ENCODE measurements at places on chromosomes 5 and 9.

DNA sequence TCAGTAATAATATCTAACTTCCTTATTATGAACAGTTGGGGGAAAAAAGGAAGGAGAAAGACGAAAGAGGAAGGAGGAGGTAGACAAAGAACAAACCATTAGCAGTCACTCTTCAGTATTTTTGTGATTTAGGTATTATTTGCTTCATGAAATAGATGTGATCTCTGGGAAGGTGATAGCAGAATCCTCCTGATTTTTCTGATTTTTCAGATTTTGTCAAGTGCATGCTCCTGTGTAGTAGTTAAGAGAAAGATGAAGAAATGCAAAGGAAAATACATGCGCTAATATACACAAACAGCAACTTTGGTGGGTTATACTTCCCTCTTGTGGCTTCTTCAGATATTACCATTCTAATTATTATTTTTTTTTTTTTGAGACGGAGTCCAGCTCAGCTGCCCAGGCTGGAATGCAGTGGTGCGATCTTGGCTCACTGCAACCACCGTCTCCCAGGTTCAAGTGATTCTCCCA is 31.6 kb downstream of the LMNB1 start:
- peak; percentile 28 for DNase-seq

- DNase-seq, result peak; percentile 93
Observed at GRCh38 chr9:4662989-4663792, 1.1 kb downstream of the PLPP6 start.

- DNase-seq, result peak; percentile 50
Observed at GRCh38 chr9:92740446-92740961, 24.1 kb downstream of the BICD2 start.

DNA sequence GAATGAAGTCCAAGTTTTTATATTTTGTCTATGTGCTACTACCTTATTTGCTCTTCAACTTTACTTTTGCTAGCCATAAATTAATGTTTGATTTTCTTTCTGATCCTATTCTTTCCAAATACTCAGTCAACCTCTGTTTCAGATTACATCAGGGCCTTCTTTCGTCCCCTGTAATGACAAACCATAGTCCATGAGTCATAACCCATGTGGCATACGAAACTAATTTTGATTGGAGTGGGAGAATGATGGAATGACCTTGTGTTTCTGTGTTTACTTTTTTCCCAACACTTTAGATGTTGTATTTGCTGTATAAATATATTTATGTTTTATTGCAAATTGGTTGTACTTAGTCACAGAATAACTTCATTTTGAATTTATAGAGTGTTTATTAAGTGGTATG is 1043.1 kb downstream of the DTWD2 start:
- no peak for DNase-seq

DNA sequence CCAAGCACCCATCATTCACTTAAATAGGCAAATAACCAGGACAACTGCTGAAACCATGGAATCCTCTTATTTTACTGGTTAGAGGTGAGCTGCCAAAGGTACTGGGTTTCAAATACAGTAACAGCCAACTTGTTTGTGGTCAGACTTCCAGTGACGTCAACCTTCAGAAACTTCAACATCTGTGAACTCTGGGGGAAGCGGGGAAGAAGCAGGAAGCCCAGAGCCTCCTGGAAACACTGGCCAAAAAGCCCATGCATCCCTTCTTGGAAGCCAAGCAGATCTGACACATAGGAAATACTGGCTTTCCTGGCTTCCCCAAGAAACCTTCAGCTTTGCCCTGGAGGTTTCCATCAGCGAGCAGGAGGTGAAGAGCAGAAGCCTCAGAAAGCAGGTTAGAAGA is 4.9 kb upstream of the FRRS1L start:
- DNase-seq, result no peak
